ENCODE measurements at places on chromosomes 2 and 18.

DNA sequence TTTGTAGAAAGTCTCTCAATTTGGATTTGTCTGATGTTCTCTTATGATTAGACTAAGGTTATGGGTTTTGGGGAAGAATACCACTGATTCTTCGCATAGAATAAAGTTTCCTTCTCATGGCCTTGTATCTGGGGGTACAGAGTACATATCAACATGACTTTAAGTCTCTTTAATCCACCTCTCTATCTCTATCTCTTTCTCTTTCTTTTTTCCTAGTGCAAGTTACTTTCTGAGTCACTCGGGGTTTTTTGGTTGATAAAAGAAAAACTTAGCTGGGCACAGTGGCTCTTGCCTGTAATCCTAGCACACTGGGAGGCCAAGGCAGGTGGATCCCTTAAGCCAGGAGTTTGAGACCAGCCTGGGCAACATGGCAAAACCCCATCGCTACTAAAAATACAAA lies 100.1 kb upstream of the MAP4K3 start:
- no peak for DNase-seq

- peak; percentile 60 for DNase-seq
These were observed 4.7 kb downstream of the CAPG start for GRCh38 chr2:85405201-85406059.

- DNase-seq = no peak
These were observed 41.6 kb upstream of the SH3BP4 start for GRCh38 chr2:234910186-234910679.

DNA sequence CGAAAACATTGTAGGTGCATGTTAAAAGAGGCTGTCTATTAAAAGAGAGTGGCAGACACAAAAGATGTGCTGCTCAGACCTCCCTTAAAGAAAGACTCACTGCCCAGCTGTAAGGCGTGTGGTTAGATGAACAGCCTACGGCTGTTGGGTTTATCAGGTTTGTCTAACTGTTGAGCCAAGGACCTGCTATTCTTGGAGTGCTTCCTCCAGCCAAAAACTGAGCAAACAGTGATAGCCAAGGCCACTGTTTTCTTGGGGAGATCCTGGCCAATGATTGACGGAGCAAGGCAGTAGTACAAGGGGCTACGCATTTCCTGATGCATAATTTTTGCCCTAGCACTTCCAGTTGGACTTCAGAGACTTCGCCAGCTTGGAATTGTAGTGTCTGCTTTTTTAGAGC lies 1.4 kb upstream of the RAB3GAP1 start:
- DNase-seq = no peak

GRCh38 chr18:75544496-75544895 lies 117.0 kb upstream of the SMIM21 start:
- DNase-seq = peak; percentile 80
